ENCODE measurements at places on chromosomes 6 and 20.

- no peak for DNase-seq
Observed at GRCh38 chr6:41546475-41546865, 289 bp downstream of the FOXP4 start.

DNA sequence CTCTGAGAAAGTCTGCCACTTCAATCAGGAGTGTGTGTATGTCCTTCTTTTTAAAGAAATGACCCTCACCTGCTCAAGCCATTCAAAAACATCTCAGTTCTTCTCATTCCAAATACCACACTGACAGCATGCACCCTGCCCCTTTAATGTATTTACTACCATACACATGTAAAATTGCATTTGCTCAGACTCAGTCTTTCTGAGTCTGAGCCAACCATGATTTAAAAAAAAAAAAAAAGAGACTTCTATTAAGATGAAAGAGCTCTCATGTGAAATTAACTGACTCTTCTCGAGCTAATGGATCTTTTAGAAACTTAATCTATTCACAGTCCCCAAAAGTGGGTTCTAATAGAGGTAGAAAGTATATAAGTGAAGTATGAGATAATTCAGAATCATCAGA lies 1.4 kb upstream of the FILIP1 start:
- no peak for DNase-seq

DNA sequence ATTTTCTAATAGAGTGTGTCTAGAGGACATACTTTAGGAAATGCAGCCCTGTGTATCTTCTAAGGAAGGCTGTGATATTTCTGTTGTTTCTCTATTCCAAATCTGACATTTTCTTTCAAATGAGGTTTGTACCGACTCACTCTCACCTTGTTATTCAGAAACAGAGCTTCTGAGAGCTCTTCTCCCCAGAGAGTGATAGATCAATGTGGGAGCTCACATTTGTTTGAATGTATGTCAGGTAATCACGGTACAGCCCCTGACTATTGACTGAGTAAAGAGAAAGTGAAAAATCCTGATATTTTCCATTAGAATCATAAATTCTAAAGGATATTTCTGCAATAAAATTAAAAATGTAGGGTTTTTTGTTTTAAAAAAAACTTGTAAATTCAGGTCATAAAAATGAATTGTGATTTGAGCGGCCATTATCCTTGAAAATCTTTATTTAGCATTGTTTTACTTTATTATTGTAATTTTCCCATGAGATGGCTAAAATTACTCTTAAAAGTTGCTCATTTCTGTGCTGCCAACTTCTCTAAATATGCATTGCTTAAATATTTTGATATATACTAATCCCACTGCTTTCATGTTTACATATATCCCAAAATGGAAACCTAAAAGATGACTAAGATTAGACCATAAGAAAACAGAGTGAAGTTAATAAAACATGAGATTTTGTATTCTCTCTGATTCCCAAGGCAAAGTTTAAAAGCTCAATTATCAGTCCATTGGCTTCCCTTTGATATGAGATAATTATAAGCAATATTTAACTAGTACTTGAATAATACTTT lies 1226.8 kb upstream of the CITED2 start:
- no peak for DNase-seq

- DNase-seq, result no peak
Observed at GRCh38 chr20:43389211-43389610, 68.5 kb upstream of the SRSF6 start.

GRCh38 chr6:87660226-87660911 lies 41.7 kb downstream of the AKIRIN2 start:
- DNase-seq, result no peak

Data from stimulated activated CD4-positive, alpha-beta T cell treated with anti-CD3 and anti-CD28 coated beads, Interleukin-15, amount 100 ng/mL, for 48 hours (primary cell).